ENCODE measurements at places on chromosomes 3 and 15.

- no peak for DNase-seq
Observed at GRCh38 chr3:132595014-132595413, 2.1 kb upstream of the ACKR4 start.

DNA sequence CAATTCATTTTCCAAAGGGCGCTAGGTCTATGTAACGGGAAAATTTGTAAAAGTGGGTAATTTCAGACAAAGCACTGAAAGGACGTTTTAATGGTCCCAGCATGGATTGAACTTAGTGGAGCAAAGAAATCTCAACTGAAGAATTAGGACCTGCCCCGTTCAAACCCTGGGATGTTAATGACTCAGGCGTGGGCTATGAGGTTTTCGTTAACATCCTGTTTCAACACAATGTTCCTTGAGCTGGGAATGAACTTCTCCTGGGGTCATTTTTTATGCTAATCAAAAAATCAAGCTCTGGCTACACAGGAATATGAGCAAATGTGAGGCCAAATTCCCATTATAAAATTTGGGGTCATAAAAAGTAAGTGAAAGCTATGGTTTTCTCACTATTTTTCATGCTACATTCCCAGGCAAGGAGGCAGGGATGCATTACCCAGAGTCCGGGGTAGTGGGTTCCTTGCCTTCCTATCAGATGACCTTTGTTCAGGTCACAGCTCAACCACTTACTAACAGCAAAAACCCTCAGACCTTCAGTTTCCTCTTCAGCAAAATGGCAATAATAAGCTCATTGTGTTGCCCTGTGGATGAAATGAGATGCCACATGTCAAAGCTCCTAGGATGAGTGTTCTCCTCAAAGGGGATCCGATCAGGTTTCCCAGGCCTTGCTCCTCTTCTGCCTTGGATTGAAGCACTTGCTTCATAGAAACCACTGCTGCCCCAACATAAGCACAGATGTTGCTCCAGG, 271.4 kb downstream of the ARRDC4 start:
- no peak for DNase-seq

GRCh38 chr3:126677862-126678503, 23.1 kb upstream of the TXNRD3 start:
- DNase-seq = no peak

- DNase-seq = no peak
Observed at GRCh38 chr3:122533931-122534334, 19.2 kb upstream of the KPNA1 start.

DNA sequence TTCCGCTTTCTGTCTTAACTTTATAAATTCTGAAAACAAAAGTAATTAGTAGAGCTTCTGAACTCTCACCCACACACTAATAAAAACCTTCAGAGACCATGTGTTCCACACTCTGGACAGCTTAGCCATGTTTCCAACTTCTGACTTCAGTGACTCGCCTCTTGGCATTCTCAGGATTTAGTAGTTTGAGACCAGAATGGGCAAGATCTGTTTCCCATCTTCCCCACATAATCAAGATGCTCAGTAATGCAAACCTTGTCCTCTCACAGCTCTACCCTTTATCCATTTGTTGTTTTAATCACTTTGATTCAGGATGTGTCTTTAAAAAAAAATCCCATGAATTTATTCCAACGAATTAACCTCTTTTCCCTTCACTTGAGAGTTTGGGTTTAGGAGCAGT, 166.6 kb upstream of the SLC24A5 start:
- no peak for DNase-seq

GRCh38 chr3:176840641-176841286, 356.5 kb downstream of the TBL1XR1 start:
- no peak for DNase-seq

GRCh38 chr3:73575953-73576352, 48.8 kb downstream of the PDZRN3 start:
- no peak for DNase-seq

- DNase-seq = no peak
Observed at GRCh38 chr3:15948388-15948787, 150.6 kb upstream of the ANKRD28 start.

GRCh38 chr15:81282911-81283310, 41.0 kb downstream of the STARD5 start:
- DNase-seq = no peak

DNA sequence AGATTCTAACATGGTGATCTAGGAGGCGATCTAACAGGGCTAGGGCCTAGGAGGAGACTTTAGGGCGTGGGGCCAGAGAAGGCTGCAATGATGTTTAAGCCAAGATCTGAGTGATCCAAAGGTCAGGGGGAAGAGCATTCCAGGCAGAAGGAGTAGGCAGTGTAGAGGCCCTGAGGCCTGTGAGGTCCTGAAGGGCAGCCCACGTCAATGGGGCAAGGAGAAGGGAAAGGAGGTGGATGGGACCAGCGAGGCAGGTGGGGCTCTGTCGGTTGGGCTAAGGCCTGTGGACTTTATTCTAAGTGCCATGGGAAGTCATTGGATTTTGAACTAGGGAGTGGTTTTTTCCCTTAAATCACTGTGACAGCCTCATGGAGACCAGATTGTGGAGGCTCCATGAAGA, 10.2 kb upstream of the DNAH1 start:
- DNase-seq = no peak

- no peak for DNase-seq
Observed at GRCh38 chr3:102269406-102269805, 165.4 kb upstream of the ZPLD1 start.

GRCh38 chr3:102194760-102195159, 240.1 kb upstream of the ZPLD1 start:
- DNase-seq = no peak

All from stimulated activated CD4-positive, alpha-beta T cell treated with anti-CD3 and anti-CD28 coated beads, Interleukin-1b, Interleukin-23, amount 100 ng/mL, for 1 hour (primary cell).